Heart right ventricle (tissue), 16 donors: ENCODE measurements at places on chromosomes 16 and 17. TPM values are rescaled to one million over a fixed set of nuclear protein-coding genes. Genes with fewer than 3 reads are reported as not detected.

DNA sequence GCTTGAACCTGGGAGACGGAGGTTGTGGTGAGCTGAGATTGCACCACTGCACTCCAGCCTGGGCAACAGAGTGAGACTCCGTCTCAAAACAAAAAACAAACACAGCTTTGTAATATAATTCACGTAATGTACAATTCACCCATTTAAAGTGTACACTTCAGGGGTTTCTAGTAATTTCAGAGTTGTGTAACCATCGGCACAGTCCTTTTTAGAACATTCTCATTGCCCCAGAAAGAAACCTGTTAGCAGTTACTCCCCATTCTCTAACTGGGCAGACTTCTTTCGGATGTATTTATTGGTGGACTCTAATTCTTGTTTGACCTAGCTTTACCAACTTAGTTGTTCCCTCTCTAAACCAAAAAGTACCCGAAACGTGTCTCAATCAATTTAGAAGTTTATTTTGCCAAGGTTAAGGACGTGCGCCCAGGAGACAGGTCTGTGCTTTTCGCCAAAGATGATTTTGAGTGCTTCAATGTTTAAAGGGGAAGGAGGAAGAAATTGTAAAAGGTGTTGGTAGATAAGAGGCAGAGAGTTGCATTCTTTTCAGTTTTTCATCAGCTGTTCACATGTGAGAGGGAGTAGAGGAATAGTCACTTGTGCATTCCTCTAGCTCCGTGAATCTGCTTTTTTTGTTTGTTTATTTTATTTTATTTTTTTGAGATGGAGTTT, 175.3 kb downstream of the PRKCA start:
- no peak for DNase-seq

DNA sequence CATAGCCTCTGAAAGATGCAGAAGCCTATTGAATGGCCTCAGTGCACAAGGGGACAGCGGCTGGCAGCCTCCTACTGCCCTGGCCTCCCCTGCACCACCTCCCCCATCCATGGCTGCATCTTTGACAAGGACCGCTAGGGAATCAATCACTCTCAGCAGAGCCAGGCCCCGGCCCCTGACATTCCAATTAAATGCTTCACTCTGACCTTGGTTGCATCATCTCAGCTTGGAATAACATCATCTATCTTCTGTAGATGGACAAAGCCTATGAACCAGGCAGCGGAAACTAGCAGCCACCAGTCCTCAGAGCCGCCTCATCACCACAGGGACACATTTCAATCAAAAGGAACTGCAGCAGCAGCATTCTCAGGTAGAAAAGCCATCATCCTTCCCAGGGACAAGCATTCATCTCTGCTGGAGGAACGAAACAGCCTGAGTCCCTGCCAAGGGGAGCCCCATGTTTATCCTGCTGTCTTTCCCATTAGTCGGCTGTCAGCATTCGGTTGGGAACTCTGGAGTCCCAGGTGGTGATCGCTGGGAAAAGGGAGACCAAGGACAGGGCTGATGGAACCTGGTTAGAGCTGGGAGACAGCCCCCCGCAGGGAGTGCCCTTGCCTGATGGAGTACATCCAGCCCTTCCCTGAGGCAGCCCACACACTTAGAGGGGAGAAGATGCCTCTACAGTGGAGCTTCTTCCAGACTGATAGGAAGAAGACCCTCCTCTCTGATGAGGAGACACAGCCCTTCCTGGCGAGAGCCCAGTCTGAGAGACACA, 11.5 kb upstream of the TMEM132E start:
- no peak for DNase-seq

Gene CX3CL1
- 15.8 TPM for total RNA-seq

Gene SGSH
- 18.0 TPM for total RNA-seq

Gene LCAT
- total RNA-seq = 14.4 TPM

Gene CES5A
- not detected for total RNA-seq
